ENCODE measurements at places on chromosomes 16 and 17. TPM values are rescaled to one million over a fixed set of nuclear protein-coding genes. Genes with fewer than 3 reads are reported as not detected.

GRCh38 chr16:51755039-51755501 is 604.0 kb upstream of the SALL1 start:
- no peak overlapping the region for H3K27ac ChIP-seq
- no peaks in the 10 kb centered on the region for H3K4me1 ChIP-seq
- H3K4me3 ChIP-seq, result no peak overlapping the region
- no peaks in the 10 kb centered on the region for H3K36me3 ChIP-seq

DNA sequence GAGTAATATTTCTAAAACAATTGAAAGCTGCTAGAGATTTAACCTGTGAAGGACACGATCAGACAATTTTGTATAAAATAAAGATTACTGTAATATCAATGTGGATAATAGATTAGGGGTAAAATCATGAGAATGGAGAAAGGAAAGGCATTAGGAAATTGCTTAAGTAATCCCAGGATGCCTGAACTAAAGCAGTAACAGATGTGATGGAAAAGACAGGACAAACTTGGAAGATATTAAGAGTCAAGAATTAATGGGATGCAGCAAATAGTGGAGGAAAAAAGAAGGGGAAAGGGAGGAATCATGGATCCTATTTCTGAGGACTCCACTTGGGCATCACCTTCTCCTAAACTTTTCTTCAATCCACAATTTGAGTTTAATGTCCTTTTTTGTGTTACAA is 437.1 kb upstream of the PMFBP1 start:
- H3K27me3 ChIP-seq, result no peaks in the 10 kb centered on the region
- DNase-seq, result no peak
- no peak overlapping the region for H3K27ac ChIP-seq
- H3K4me3 ChIP-seq, result no peak overlapping the region

Gene HYDIN
- not detected for total RNA-seq

- no peaks in the 10 kb centered on the region for H3K36me3 ChIP-seq
- no peak overlapping the region for H3K4me3 ChIP-seq
- no peak for DNase-seq
- no peak overlapping the region for H3K27ac ChIP-seq
- H3K27me3 ChIP-seq, result no peaks in the 10 kb centered on the region
- peaks cover 17% of the 10 kb centered on the region for H3K4me1 ChIP-seq
These were observed 1.2 kb upstream of the ABCA3 start for GRCh38 chr16:2341456-2342447.

DNA sequence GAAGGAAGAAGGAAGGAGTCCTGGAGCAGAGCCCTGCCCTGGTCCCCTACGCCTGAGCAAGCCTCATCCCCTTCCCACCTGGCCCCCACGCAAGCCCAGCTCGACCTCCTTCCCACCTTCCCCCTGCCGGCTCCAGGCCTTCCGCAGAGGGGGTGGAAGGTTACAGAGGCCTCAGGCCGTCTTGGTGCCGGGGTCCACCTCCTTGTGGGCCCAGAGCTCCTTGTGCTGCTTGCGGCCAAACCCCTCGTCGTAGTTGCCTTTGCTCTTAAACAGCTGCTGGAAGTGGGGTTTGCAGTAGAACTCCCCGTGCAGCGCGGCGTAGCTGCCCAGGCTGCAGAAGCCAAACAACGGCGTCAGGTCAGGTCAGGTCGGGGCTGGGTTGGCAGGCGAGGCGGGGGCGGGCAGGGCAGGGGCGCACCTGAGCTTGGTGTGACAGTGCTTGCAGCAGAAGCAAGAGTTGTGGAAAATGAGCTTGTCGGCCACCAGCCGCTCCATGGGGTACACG is 1.5 kb downstream of the LIMD2 start:
- no peaks in the 10 kb centered on the region for H3K27me3 ChIP-seq
- H3K36me3 ChIP-seq, result peaks cover 18% of the 10 kb centered on the region
- peak; percentile 41 for DNase-seq
- H3K4me3 ChIP-seq, result peak overlapping the region; percentile 98
- H3K27ac ChIP-seq, result peak overlapping the region; percentile 69

Gene CISD3
- 12.5 TPM for total RNA-seq

- H3K27me3 ChIP-seq, result no peaks in the 10 kb centered on the region
- no peaks in the 10 kb centered on the region for H3K36me3 ChIP-seq
- no peak overlapping the region for H3K27ac ChIP-seq
- DNase-seq, result no peak
- no peak overlapping the region for H3K4me3 ChIP-seq
- peaks cover 40% of the 10 kb centered on the region for H3K4me1 ChIP-seq
These were observed 130.8 kb downstream of the XYLT1 start for GRCh38 chr16:17339764-17340541.

DNA sequence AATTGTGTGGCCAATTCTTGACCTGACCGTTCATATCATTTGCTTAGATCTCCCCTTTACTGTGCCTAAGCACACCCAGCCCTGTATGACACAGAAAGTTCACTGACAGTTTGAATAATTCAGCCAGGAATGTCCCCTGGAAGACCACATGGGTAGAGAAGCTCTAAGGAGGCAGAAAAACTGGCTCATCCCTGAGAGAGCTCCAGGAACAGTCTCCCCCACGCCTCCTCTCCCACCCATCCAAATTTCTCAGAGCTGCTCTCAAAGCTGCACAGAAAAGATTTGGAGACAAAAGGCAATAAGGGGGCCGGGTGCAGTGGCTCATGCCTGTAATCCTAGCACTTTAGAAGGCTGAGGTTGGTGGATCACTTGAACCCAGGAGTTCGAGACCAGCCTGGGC is 11.2 kb downstream of the PRAC1 start:
- H3K27ac ChIP-seq, result no peak overlapping the region
- H3K27me3 ChIP-seq, result peaks cover 21% of the 10 kb centered on the region
- no peak overlapping the region for H3K4me3 ChIP-seq
- DNase-seq, result no peak
- peaks cover 3% of the 10 kb centered on the region for H3K4me1 ChIP-seq
- H3K36me3 ChIP-seq, result no peaks in the 10 kb centered on the region

DNA sequence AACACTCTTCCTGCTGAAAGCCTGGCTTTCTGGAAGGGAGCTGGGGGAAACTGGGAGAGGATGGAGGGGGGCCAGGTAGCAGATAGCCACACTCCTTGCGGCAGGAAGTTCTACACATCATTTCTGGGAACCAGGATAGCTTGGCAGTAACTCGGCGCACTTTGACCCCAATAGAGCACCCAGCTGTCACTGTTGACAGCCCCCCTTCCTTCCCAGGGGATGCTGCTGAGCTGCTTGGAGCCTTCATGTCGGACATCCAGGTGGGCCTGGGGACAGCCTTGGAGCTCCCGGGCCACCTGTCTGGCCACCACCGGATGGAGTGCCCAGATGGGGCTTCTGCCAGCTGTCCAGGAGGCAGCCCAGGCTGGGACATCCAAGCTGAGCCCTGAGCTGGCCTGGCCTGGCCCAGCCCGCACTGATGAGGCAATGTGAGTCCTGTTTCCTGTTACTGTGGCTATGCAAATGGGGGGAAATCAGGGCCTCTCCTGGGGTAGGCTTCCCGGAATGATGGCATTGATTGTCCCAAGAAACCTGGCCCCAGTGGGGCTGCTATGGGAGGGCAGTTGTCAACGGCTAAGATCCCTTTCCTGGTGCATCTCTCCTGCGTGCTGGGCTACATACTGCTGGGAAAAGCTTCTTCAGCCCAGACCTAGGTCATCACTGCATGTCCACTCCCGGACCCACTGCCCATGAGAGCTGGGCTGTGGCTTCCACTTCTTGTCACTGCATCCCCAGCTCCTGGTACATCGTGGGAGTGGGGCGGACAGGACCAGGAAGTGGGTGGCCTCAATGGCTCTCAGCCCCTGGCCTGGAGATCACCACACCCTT is 50.0 kb downstream of the SOCS1 start:
- H3K4me1 ChIP-seq, result peaks cover 13% of the 10 kb centered on the region
- no peak for DNase-seq
- no peaks in the 10 kb centered on the region for H3K27me3 ChIP-seq
- H3K4me3 ChIP-seq, result no peak overlapping the region
- H3K27ac ChIP-seq, result no peak overlapping the region
- H3K36me3 ChIP-seq, result no peaks in the 10 kb centered on the region

- no peak overlapping the region for H3K4me3 ChIP-seq
- H3K4me1 ChIP-seq, result no peaks in the 10 kb centered on the region
- H3K36me3 ChIP-seq, result no peaks in the 10 kb centered on the region
- H3K27me3 ChIP-seq, result no peaks in the 10 kb centered on the region
- H3K27ac ChIP-seq, result no peak overlapping the region
These were observed 27.8 kb downstream of the GRIN2A start for GRCh38 chr16:10154389-10154788.

GRCh38 chr17:17004251-17004996 is 32.5 kb upstream of the TNFRSF13B start:
- DNase-seq, result no peak
- no peak overlapping the region for H3K27ac ChIP-seq
- no peaks in the 10 kb centered on the region for H3K36me3 ChIP-seq
- H3K27me3 ChIP-seq, result no peaks in the 10 kb centered on the region
- H3K4me3 ChIP-seq, result no peak overlapping the region

Gene WNT9B
- total RNA-seq, result not detected

DNA sequence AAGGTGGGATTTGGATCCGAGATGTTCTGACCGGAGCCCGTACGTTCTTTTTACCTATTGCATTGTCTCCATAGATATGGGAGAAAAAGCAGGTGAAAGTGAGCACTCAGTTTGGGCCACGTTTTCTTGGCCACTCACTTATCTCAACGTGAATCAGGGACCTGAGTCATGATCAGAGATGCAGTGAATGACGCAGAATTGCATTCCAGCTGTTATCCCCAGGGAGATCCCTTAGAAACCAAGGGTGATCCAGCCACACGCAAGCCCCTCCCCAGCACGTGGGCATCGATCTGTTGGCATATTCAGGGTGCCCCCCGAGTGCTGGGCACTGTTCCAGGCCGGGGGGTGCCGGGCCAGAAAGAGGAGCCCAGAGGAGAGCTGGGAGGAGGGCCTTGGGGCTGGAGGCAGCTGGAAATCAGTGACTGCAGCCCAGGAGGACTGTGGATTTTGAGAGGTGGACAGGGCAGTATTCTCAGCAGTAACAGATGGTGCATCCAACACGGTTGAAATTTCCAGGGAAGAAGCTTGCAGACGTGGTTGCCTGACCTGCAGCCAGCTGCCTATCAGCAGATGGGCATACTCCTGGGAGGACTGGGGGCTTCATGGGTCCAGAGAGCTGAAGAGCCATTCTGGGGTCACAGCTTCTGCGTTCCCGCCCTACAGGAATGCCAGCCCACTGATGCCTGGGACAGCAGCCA is 87.2 kb upstream of the CACNG5 start:
- H3K27me3 ChIP-seq, result no peaks in the 10 kb centered on the region
- no peak overlapping the region for H3K27ac ChIP-seq
- DNase-seq, result no peak

DNA sequence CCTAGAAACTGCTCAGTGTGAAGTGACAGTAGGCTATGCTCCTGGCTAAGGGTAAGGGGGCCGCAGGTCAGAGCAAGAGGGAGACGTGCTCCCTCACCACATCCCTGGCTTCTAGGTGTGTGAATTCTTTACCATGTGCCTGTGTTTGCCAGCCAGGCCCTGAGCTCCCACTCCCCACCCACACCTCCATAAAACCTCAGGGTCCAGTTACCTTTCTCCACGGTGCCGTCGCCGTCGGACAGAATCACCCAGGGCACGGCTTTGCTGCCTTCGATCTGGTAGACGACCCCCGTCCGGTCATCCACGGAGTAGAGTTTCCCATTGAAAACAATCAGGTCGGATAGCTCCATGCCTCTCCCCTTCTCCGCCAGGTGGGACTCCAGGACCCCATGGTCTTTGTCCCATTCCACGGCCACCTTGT is 12.8 kb downstream of the CANT1 start:
- no peaks in the 10 kb centered on the region for H3K4me1 ChIP-seq

GRCh38 chr16:48334325-48334724 is 50.9 kb downstream of the SIAH1 start:
- no peak for DNase-seq
- no peak overlapping the region for H3K27ac ChIP-seq

GRCh38 chr17:8185582-8186445 is 4.2 kb downstream of the BORCS6 start:
- H3K4me3 ChIP-seq, result peak overlapping the region; percentile 100
- peak overlapping the region; percentile 82 for H3K27ac ChIP-seq
- no peaks in the 10 kb centered on the region for H3K36me3 ChIP-seq
- H3K4me1 ChIP-seq, result peaks cover 22% of the 10 kb centered on the region
- DNase-seq, result peak; percentile 85

DNA sequence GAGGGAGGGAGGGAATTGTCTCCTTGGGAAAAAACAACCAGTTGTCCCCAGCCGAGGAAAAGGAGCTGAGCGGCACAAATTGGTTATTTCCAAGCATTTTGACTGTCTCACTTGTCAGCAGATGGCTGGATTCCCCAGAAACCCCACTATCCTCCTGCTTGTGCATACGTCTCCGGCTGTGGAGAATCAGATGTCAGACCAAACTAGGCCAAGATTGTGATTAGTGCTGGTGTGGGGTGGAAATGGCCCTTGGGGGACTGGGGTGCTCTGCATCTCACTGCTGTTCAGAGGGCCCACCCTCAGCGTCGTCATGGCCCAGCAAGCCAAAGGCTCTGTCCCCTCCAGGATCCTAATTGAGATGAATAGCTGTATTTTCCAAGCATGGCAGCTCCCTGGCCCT is 131.7 kb upstream of the HSBP1 start:
- DNase-seq, result no peak
- no peak overlapping the region for H3K27ac ChIP-seq
- no peak overlapping the region for H3K4me3 ChIP-seq

- H3K27ac ChIP-seq, result no peak overlapping the region
- H3K27me3 ChIP-seq, result no peaks in the 10 kb centered on the region
- no peak overlapping the region for H3K4me3 ChIP-seq
- H3K4me1 ChIP-seq, result no peaks in the 10 kb centered on the region
- no peak for DNase-seq
These were observed 38.3 kb upstream of the NAT9 start for GRCh38 chr17:74814453-74814852.

GRCh38 chr16:68590201-68590994 is 51.3 kb downstream of the ZFP90 start:
- H3K4me1 ChIP-seq, result no peaks in the 10 kb centered on the region
- no peaks in the 10 kb centered on the region for H3K27me3 ChIP-seq
- H3K36me3 ChIP-seq, result no peaks in the 10 kb centered on the region
- H3K4me3 ChIP-seq, result no peak overlapping the region

- H3K27ac ChIP-seq, result no peak overlapping the region
- peaks cover 6% of the 10 kb centered on the region for H3K4me1 ChIP-seq
- DNase-seq, result no peak
- H3K4me3 ChIP-seq, result no peak overlapping the region
- H3K36me3 ChIP-seq, result no peaks in the 10 kb centered on the region
- H3K27me3 ChIP-seq, result no peaks in the 10 kb centered on the region
These were observed 46.0 kb downstream of the SLC7A5 start for GRCh38 chr16:87823181-87823929.

- no peak overlapping the region for H3K27ac ChIP-seq
- H3K4me3 ChIP-seq, result no peak overlapping the region
- DNase-seq, result no peak
- H3K4me1 ChIP-seq, result peaks cover under 1% of the 10 kb centered on the region
These were observed 5.8 kb upstream of the MRPL58 start for GRCh38 chr17:75006653-75007052.

Measured in CD4-positive, alpha-beta memory T cell (primary cell).